ENCODE measurements at places on chromosomes 2 and 18.
A peak's percentile ranks its signal among the peaks of the same experiment; 100 is the strongest.

DNA sequence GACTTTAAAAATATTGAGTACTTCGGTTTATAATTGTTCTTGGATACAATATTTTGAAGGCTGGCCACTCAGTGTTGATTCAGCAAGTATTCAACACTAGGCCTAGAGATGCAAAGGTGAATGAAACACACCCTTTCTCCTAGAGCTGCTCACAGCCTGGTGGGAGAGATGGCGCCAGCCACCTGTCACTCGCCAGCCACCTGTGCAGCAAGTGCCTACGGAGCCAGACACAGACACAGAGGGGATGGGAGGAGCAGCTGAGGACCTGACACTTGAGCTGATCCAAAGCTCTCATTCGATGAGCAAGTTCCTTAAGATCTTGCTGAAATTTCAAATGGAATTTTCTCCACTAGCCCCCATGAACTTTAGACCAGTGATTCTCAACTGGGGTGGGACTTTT lies 151.1 kb upstream of the RIOK3 start:
- no peaks in the 10 kb centered on the region for H3K4me1 ChIP-seq
- H3K4me3 ChIP-seq = no peak overlapping the region
- H3K27ac ChIP-seq = no peak overlapping the region
- no peaks in the 10 kb centered on the region for H3K27me3 ChIP-seq
- no peaks in the 10 kb centered on the region for H3K36me3 ChIP-seq
- no peak for DNase-seq

DNA sequence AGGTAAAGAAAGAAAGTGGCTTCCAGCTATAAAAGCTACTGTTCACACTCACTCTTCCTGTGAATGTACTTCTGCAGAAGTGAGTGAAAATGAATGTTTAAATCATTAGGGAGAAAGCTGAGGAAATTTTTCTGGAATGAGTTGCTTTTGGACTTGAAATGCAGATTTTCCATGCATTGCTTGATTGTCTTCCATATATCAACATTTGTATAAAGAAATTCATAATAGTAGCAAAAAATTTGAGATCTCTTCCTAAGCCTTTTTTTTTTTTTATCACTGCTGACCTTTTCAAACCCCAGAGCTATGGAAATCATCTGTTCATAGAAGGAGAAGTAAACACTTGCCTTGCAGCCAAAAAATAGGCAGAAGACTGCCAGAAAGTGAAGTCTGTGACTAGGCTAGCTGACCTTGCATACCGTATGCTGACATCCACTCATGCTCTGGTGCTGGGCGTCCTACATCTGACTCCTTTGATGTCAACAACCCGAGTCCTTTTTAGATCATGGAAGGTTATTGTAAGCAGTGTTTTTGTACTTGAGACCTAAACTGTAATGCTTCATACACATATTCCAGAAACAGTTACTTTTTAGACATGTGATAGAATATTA lies 154.5 kb upstream of the RASGRP3 start:
- peak overlapping the region; percentile 27 for H3K27ac ChIP-seq
- H3K27me3 ChIP-seq = no peaks in the 10 kb centered on the region
- DNase-seq = peak; percentile 89
- H3K36me3 ChIP-seq = no peaks in the 10 kb centered on the region

GRCh38 chr18:32289483-32290075 lies 99.7 kb downstream of the MEP1B start:
- no peak overlapping the region for H3K4me3 ChIP-seq
- no peaks in the 10 kb centered on the region for H3K4me1 ChIP-seq
- no peaks in the 10 kb centered on the region for H3K27me3 ChIP-seq
- no peaks in the 10 kb centered on the region for H3K36me3 ChIP-seq
- peak; percentile 38 for DNase-seq

GRCh38 chr2:208311954-208312353 lies 45.9 kb downstream of the PIKFYVE start:
- no peaks in the 10 kb centered on the region for H3K27me3 ChIP-seq
- no peaks in the 10 kb centered on the region for H3K36me3 ChIP-seq
- no peaks in the 10 kb centered on the region for H3K4me1 ChIP-seq
- H3K4me3 ChIP-seq = no peak overlapping the region
- no peak for DNase-seq

- H3K4me3 ChIP-seq = no peak overlapping the region
- H3K27me3 ChIP-seq = no peaks in the 10 kb centered on the region
- no peak for DNase-seq
- no peaks in the 10 kb centered on the region for H3K4me1 ChIP-seq
Measured at GRCh38 chr2:177192788-177193187, 19.8 kb upstream of the HNRNPA3 start.

GRCh38 chr18:69085951-69086350 lies 288.1 kb downstream of the CCDC102B start:
- no peaks in the 10 kb centered on the region for H3K4me1 ChIP-seq
- H3K36me3 ChIP-seq = no peaks in the 10 kb centered on the region

DNA sequence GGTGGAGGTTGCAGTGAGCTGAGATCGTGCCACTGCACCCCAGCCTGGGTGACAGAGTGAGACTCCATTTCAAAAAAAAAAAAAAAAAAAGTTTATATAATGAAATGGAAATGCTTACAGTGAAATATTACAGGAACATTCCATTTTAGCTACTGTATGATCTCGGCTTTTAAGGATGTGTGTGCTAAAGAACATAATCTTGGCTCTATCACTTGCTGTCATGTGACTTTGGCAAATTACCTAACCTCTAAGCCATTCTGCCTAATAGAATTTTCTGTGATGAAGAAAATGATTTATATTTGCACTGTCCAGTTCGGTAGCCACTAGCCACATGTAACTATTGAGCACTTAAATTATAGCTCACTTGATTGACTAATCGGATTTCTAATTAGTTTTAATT lies 36.3 kb downstream of the SMAD4 start:
- no peaks in the 10 kb centered on the region for H3K27me3 ChIP-seq
- DNase-seq = no peak
- peaks cover 22% of the 10 kb centered on the region for H3K36me3 ChIP-seq
- no peaks in the 10 kb centered on the region for H3K4me1 ChIP-seq

All from adrenal gland (tissue), 19 donors.